Fibroblast of skin of back (primary cell): ENCODE measurements at places on chromosomes 12 and 14.

- peak; percentile 19 for DNase-seq
Observed at GRCh38 chr12:130026608-130027176, 122.9 kb upstream of the TMEM132D start.

DNA sequence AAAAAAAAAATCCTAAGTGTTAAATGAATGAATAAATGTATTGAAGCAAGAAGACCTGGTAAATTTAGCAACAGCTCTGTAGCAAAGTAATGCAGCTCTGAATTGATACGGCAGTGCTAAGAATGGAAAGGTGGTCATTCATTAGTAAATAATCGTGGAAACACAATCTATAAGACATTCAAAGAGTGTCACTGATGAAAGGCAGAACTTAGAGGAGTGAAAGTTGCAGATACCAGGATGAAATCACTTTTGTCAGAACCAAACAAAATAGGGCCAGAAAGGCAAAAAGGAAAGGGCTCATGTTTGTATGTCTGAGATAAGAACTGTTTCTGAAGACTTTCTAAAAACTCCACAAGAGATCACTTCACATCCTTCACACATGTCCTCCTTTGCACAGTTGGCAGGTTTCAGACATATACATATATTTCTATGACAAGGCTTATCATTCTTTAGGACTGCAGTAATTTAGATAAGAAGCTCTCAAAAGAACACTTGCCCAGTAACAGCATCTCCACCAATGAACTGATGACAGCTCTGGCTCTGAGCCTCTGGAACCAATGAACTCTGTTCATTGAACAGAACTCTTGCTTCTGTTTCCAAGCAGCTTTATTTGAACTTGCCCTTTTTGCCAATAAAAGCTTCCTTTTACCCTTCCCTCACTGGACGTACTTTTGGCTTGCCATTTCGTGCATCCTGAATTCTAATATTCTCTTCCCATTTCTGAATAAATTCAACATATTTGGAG is 4.2 kb upstream of the LRR1 start:
- peak; percentile 28 for DNase-seq

DNA sequence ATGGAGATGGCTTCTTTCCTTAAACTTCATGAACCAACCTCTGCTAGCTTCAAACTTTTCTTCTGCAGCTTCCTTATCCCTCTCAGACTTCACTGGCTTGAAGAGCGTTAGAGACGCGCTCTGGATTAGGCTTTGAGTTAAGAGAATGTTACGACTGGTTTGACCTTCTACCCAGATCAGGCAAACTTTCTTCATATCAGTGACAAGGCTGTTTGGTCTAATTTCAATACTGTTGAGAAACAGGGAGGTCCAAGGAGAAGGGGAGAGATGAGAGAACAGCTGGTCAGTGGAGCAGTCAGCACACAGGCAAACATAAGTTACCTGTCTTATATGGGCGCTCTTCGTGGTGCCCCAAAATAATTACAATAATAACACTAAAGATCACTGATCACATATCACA is 14.9 kb downstream of the SCAF11 start:
- no peak for DNase-seq

GRCh38 chr12:106317406-106318082 is 15.0 kb downstream of the TCP11L2 start:
- no peak for DNase-seq

GRCh38 chr14:93892923-93893558 is 34.1 kb upstream of the FAM181A start:
- peak; percentile 48 for DNase-seq

DNA sequence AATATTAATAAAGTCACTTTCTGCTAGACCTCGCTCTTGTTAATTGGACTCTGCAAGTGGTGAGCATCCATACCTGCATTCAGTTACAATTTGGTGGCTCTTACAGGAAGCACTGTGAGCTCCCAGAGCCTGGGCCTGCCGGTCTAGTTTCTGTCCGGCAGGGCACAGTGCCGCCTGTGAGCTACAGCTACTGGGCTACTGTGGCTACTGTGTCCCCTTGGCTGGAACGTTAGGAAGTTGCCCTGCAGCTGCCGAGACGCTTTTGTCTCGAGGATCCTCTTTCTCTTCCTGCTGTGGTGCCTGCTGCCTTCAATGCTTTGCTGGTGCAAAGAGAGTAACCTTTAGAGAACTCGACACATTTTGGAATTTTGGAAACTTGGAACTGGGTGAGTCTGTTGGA is 44.6 kb upstream of the PTGDR start:
- DNase-seq, result no peak

GRCh38 chr14:98028162-98028561 is 1231.0 kb downstream of the VRK1 start:
- DNase-seq, result peak; percentile 6

- DNase-seq, result no peak
Observed at GRCh38 chr12:118822512-118822911, 158.8 kb upstream of the SRRM4 start.

- no peak for DNase-seq
Observed at GRCh38 chr14:90332271-90332584, 487 bp upstream of the NRDE2 start.

DNA sequence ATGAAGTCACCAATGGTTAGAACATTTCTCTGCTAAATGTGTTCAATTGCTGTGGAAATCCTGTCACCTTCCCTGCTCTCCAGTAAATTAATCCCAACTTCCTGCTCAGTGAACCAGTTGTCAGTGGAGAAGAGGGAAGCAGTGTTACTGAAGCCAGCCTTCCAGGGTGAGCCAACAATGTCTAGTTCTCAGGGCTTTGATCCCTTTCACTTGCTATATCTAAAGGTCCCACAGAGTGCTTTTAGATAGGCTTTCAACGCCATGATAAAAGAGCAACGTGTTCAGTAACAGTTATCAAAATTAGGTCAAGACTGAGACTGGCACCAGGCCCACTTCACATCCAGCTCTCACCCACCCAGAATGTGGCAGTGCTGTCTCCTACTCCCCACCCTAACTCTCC is 139.7 kb downstream of the KCNH5 start:
- DNase-seq, result no peak

DNA sequence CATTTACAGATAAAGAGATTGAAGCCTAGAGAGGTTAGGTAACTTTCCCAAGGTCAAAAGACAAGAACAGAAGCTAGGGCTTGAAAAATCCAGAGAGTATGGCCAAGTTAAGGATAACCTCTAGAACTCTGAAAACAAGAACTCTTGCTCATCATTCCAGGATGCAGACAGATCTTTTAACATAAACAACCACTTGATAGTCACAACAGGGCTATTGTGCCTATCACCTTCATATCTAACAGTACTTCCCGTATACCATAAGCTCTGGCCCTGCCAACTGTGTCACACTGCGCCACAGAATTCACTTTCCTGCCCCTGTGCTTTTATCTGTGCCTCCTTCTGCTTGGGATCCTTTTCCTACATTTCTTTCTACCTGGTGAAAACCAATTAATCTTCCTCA is 18.2 kb downstream of the ERP29 start:
- no peak for DNase-seq

DNA sequence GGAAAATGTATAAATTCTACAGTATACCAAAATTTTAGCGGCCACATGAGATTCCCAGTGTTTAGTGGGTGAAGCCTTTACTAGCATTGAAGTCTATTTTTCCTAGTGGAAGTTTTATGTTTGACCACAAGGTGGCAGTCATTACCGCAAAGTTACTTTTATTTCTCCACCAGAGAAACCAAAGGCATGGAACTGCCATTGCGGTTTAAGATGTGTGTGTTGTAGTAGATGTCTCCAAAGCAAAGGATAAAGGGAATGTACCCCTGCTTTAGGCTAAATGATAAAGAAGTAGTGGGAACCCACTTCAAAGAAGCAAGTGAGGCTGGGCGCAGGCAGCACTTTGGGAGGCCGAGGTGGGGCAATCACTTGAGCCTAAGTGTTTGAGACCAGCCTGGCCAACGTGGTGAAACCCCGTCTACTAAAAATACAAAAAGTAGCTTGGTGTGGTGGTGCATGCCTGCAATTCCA is 140.5 kb downstream of the PRKCH start:
- DNase-seq, result peak; percentile 77

DNA sequence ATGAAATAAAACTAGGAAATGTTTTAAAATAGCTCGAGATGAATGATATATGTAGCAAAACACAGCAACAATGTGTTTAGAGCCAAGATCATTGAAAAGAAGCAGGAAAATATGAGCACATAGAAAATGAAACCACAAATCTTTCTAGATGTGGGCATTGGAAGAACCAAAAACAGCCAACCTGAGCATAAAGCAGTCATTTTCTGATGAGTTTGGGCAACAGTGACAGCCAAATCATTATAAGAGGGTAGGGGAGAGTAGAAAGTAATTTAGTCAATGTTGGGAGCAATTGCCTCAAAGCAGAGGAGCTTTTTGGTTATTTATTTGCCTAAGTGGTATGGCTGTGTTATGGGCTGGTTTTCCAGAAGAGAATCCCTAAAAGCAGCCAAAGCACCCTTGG is 8.8 kb upstream of the BICDL1 start:
- DNase-seq, result no peak

GRCh38 chr12:9649532-9649940 is 20.0 kb upstream of the CLEC2D start:
- DNase-seq, result no peak
